ENCODE measurements at places on chromosomes 11 and 22. TPM values are rescaled to one million over a fixed set of nuclear protein-coding genes. Genes with fewer than 3 reads are reported as not detected.

DNA sequence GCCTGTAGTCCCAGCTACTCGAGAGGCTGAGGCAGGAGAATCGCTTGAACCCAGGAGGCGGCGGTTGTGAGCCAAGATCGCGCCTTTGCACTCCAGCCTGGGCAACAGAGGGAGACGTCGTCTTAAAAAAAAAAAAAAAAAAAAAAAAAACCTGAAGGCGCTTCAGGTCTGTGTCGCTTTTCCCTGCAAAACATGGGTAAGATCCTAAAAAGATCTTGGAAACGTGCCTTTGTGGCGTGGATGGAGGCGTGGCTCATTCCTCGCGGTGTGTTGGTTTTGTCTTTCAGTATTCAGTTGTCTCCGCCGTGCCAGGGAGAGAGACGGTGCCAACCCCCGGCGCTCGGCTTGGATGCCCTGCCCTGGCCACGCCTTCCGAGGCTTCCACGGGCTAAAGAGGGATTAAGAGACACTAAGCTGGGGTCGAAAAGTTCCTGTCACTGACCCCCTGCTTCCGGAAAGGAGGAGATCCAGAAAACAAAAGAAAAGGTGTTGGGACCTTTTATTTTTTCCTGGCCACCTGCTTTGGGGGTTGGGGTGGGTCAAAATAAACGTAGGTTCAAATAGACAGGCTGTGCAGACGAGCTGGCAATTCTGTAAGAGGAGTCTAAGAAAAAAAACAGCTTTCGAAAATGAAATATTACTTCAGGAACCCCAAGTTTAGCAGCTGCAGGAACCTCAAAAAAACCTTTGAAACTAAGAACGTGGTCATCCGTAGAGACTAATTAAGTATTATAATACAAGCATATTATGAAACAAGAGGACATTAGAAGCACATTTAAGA is 1.1 kb upstream of the SLC35F2 start:
- peak overlapping the region; percentile 64 for H3K27ac ChIP-seq
- H3K4me3 ChIP-seq = peak overlapping the region; percentile 87
- H3K36me3 ChIP-seq = no peaks in the 10 kb centered on the region
- peaks cover 19% of the 10 kb centered on the region for H3K4me1 ChIP-seq

DNA sequence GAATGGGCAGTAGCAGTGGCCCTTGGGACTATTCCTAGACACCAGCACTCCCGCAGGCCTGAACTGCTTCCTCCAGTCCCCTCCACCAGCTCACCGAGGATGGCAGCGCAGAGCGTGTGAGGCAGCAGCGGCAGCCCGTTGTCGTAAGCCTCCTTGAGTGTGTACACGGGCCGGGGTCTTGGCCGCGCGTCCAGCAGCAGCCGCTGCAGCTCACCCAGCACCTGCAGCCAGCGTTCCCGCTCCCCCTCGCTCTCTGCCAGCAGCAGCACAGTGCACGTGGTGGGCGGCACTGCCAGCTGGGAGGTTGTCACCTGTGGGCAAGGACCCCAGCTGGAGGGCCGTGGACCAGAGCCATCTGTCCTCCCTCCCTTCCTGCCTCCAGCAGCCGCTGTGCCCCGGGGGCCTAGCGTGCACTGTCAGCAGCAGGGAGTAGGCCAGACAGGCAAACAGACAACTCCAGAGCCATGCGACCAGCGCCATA is 13.0 kb downstream of the CDC42BPG start:
- H3K4me3 ChIP-seq = no peak overlapping the region
- DNase-seq = no peak
- H3K27me3 ChIP-seq = no peaks in the 10 kb centered on the region
- H3K27ac ChIP-seq = no peak overlapping the region
- peaks cover 8% of the 10 kb centered on the region for H3K36me3 ChIP-seq
- no peaks in the 10 kb centered on the region for H3K4me1 ChIP-seq

The ARFGAP3 gene
- 38.3 TPM for total RNA-seq

The CECR2 gene
- total RNA-seq = 14.1 TPM

DNA sequence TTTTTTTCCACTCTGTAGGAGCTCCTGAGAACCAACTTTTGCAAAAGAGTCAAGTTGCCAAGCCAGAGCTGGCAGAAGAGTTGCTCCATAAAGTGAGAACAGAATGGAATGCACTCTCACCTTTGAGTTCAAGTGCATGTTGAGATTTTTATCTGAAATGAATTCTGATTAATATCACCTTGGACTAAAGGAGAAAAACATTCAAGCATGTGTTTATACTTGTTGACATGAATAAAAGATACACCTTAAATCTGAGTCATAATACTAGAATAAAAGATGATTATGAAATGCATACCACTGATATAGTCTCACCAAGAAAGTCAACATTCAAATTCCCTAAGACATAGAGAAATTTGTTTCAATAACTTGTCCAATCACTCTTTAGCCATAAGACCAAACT is 37.8 kb downstream of the ARL14EP start:
- H3K4me3 ChIP-seq = no peak overlapping the region
- no peak for DNase-seq
- H3K27ac ChIP-seq = no peak overlapping the region
- H3K27me3 ChIP-seq = no peaks in the 10 kb centered on the region
- H3K4me1 ChIP-seq = peaks cover 47% of the 10 kb centered on the region

The CST6 gene
- total RNA-seq = 1.1 TPM

All from mesothelial cell of epicardium (in vitro differentiated cells).